ENCODE measurements at places on chromosomes 7 and 10. TPM values are rescaled to one million over a fixed set of nuclear protein-coding genes. Genes with fewer than 3 reads are reported as not detected.

Gene SPDYE18
- 0.60 TPM for total RNA-seq

Gene CYP2W1
- 0.08 TPM for total RNA-seq

Gene TMEM130
- 0.10 TPM for total RNA-seq

Gene ZWINT
- 0.65 TPM for total RNA-seq

Gene UCMA
- not detected for total RNA-seq

Gene UPF2
- total RNA-seq = 9.3 TPM

Gene GPR141
- total RNA-seq = not detected

Gene EPO
- total RNA-seq = 6.4 TPM

Gene TMEM196
- total RNA-seq = not detected

Gene MYPN
- not detected for total RNA-seq

Gene TLX1
- total RNA-seq = 1.3 TPM

Gene CTAGE8
- 1.4 TPM for total RNA-seq

Gene NEURL1
- total RNA-seq = 1.7 TPM

Data from left lobe of liver (tissue), 2 donors.